Activated gamma-delta T cell treated with anti-CD3 and anti-CD28 coated beads, Interleukin-2, amount 50 U/mL, for 16 hours (primary cell): ENCODE measurements at places on chromosomes 1 and 21.
A peak's percentile ranks its signal among the peaks of the same experiment; 100 is the strongest.

DNA sequence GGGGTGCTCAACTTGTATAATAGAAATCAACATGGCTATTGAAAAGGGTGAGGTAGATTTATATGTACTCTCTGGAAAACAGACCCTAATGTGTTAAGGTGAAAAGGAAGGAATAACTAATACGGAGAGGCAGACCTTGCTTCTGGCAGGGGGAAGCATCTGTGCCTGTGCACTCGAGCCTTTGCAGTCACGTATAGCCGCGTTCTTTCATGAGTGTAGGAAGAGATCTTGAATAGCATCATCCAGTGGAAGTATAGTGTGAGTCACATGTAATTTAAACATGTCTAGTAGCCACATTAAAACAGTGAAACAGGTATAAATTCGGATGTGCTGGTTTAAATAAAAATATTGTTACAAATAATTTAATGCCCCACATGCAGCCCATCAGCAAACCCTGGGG, 3.0 kb downstream of the A3GALT2 start:
- DNase-seq, result no peak

GRCh38 chr1:180594723-180595122, 36.0 kb downstream of the OVAAL start:
- DNase-seq, result no peak

DNA sequence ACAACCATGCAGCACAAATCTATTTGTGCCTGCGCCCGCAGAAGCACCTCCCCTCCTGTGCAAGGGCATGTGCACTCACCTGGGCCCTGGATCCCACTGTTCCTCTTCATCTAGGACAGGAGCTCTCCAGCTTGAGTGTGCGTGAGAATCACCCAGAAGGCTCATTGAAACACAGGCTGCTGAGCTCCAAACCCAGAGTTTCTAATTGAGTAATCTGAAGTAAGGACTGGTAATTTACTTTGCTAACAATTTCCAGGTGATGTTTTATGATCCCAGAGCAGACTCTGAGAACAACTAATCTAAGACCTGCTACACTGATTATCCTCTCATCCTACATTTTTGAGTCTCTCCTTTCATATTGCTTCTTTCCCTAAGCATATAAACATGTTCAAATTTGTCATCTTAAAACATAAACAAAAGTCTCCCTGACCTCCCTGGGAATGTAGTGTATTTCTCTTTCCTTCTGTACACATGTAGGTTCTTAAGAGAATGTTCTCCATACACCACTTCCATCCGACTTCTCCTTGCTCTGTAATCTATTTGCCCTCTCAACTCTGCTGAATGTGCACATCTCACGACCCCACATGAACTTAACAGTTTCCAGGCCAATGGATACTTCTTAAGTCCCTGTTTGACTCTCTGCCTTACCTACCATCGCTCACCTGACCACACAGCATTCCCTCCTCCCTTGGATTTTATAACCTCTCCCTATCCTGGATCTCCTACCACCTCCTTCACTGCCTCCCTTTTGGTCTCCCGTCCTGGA, 522.5 kb downstream of the SMYD3 start:
- no peak for DNase-seq

DNA sequence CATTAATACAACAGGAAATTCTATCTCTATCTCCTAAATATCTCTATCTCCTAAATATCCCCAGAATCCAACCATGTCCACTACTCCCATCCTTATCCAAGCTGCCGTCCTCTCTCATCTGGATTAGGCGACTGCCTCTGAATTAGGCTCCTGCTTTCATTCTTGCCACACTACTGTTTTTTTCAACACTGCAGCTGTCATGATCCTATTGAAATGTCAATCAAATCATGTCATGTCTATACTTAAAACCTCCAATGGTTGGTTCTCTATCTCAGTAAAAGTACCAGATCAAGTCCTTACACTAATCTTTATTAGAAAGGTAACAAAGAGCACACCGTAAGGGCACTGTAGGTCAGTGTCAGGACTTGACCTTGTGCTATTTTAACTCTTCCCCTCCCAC, 82.0 kb upstream of the NFIA start:
- DNase-seq, result no peak

GRCh38 chr1:6511561-6512244, 20.2 kb upstream of the PLEKHG5 start:
- DNase-seq, result no peak

- no peak for DNase-seq
Measured at GRCh38 chr21:33270986-33271385, 4.8 kb downstream of the IL10RB start.

- DNase-seq, result no peak
Measured at GRCh38 chr1:173122344-173122935, 71.7 kb upstream of the TNFSF18 start.

DNA sequence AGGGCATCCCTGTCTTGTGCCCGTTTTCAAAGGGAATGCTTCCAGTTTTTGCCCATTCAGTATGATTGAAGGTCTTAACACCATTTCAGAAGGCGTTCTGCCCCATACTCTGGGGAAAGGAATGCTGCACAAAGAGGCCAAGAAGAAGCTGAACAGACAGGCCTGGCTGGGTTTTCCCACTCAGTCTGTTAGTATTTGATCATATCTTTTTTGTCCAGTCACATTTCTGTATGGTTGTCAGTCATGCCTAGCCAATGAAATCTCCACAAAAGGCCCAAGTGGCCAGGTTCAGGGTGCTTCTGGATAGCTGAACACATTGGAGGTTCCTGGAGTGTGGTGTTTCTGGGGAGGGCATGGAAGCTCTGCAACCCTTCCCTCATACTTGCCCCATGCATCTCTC, 72.1 kb downstream of the NEK7 start:
- no peak for DNase-seq

- DNase-seq, result no peak
Measured at GRCh38 chr21:34085129-34085528, 11.8 kb downstream of the MRPS6 start.

- DNase-seq, result peak; percentile 4
Measured at GRCh38 chr1:33349081-33349759, 28.3 kb upstream of the A3GALT2 start.

GRCh38 chr1:203992440-203992839, 80.5 kb upstream of the SOX13 start:
- DNase-seq, result no peak

DNA sequence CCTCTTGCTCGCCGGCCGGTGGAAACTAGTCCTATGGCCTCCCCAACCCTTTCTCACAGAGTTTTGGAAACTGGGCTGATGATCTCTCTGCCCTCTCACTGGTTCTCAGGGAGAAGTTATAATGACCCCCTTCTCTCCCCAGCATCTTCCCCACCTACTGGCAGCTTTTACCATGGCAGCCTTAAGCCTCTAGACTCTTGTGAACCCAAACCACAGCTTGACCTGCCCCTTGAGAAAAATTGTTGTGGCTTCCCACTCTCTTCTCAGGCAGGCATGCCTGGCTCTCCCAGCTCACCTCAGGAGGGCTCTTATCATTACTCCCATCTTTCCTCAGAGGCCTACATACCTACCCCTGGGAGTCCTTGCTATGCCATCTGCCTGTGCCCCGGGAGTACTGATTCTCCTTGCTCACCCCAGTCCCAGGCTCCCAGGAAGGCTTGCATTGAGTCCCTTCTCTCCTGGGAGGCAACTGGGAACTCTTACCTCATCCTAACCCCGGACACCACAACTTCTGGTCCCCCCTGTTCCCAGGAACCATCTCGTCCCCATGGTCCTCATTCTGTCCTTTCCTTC, 1.6 kb downstream of the NSUN4 start:
- DNase-seq, result no peak

DNA sequence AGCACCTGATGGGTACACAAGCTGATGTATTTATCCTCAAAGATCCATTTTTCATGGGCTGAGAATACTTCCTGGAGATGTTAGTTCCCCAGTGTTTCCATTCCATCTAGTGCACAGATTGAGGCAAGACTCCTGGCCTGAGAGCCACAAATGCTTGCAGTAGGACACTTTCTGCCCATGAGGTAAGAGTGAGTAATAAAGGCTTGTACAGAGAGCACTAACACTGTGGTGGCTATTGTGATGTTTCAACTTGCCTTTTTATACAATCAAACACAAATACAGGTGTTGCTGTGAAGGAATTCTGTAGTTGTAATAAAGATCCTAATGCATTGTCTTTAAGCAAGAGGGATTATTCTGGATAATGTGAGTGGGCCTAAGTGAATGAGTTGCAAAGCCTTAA, 186.1 kb upstream of the ADAMTS5 start:
- DNase-seq, result no peak

- DNase-seq, result peak; percentile 54
Measured at GRCh38 chr1:30743584-30744059, 14.0 kb downstream of the LAPTM5 start.

DNA sequence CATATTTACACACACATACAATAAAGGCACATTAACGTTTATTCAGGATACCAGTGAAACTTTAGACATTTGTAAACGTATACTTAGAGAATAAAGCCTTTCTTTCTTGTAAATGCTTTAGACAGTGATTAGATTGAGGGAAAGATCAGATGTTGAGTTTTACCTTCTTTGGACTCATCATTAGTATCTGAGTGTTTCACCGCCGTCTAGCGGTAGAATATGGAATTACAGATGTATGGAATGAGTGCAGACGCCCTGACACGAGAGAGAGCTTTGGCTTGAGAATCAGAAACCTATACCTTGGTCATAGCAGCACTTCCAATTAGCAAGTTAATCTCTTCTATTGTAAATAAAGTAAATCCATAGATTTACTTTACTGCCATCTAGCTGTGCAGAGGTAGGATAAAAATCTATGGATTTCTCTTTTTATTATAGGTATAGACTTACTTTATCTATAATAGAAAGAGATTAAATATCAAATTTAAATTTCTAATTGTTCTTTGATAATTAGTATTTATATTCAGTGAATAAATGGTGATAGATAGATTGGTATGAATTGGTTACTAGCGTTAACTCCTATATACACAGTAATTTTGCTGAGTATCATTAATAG, 12.6 kb downstream of the FLG2 start:
- peak; percentile 28 for DNase-seq

- no peak for DNase-seq
Measured at GRCh38 chr1:227940791-227941241, 6.9 kb downstream of the WNT9A start.

DNA sequence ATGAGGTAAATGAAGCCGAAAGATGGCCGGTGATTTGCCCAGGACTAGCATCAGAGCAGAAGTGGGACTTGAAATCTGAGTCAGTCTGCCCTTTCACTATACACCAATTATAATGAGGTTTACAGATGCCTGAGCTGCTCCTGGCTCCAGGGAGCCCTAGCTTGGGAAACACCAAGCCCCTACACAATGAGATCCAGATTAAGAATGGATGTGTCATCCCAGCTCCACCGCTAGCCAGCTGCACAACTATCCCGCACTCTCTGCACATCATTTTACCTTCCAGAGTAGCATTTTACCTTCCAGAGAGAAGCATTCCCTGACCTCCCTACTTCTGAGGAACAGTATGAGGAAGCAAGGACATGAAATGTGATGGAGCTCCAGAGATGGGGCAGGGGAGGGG, 27.0 kb downstream of the SERTAD4 start:
- no peak for DNase-seq

- DNase-seq, result no peak
Measured at GRCh38 chr1:19338323-19338762, 26.2 kb downstream of the SLC66A1 start.

GRCh38 chr1:57165546-57165945, 199.7 kb upstream of the C8B start:
- DNase-seq, result no peak

GRCh38 chr1:91683598-91683951, 182.9 kb downstream of the CDC7 start:
- no peak for DNase-seq
